AG08395 (cell line): ENCODE measurements at places on chromosomes 11 and 22.

DNA sequence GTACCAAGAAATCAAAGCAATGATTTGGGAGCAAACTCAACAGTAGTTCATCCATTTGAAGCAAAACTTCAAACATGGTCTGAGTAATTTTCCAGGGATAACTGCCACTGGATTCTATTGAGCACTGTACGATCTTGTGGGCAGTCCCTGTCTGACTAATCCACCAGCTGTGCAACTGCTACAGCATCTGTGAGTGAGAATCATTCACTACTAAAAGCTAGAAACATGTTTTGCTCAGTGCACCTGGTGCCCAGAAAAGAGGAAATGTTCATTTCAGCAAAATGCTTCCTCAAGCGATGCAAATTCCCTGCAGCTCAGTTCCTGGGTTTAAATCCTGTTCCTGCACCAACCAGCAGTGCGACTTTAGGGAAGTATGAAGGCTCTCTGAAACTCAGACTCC lies 1077.9 kb downstream of the DLG2 start:
- DNase-seq, result peak; percentile 34

GRCh38 chr11:31499576-31500178 lies 9.7 kb downstream of the IMMP1L start:
- DNase-seq, result no peak

DNA sequence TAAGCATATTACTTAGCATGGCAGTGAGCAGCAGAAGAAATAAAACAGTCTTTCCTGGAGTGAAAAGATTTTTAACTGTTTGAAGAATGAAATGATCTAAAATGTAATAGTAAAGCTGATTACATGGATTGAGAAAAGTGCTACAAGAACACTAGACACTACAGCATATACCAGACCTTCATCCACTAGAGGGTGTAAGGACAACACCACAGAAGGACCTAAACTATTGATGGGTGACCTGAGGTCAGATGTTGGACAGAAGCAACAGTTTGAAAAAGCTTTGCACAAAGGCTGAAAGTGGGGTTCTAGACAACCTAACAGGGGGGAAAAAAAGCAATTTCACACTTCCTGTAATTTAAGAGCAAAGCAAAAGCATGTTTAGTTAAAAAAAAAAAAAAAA lies 97.7 kb downstream of the RBFOX2 start:
- DNase-seq, result peak; percentile 81

- DNase-seq, result no peak
Measured at GRCh38 chr11:122113836-122114825, 1.9 kb downstream of the BLID start.

- DNase-seq, result no peak
Measured at GRCh38 chr11:97909614-97910399, 1110.9 kb upstream of the CNTN5 start.

GRCh38 chr11:10628508-10629236 lies 60.2 kb upstream of the LYVE1 start:
- DNase-seq, result no peak

DNA sequence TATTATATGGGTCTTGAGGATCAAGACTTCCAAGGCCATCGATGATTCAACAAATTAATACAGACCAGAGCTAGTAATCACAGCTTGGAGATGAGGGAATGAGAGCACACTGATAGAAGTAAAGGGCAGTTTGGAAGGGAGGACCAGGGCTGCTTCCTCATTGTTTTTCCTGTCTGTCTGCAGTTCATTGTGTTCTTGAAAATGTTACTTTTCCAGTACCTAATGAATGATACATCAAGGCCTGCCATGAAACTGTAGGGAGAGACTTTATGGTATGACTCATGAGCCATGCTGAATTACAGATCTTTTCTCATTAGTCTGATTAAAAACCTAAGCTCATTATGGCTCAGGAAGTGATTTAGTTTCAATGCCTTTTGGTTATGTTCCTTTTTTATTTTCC lies 855.6 kb downstream of the KCNA4 start:
- DNase-seq, result no peak

DNA sequence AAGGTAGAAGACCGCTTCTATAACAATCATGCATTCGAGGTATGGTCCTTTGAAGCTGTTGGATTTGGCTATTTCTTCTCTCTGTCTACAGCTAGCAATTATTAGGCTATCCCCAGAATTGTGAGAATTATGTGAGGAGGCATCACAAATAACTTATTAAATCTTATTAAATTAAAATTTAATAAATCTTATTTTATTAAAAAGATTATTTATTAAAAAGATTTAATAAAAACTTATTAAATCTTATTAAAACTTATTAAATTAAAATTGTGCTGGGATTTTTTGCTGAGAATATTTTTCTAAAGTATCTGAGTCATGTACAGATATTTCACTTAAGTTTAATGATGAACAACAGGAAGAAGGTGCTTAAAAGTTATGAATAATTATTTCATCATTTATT lies 7.7 kb downstream of the SPA17 start:
- DNase-seq, result no peak

GRCh38 chr22:47095395-47096122 lies 333.1 kb downstream of the TBC1D22A start:
- DNase-seq, result no peak
